Activated B cell treated with CpG ODN at 0.5 μM for 24 hours (primary cell): ENCODE measurements at places on chromosomes 13 and 19. TPM values are rescaled to one million over a fixed set of nuclear protein-coding genes. Genes with fewer than 3 reads are reported as not detected.

DNA sequence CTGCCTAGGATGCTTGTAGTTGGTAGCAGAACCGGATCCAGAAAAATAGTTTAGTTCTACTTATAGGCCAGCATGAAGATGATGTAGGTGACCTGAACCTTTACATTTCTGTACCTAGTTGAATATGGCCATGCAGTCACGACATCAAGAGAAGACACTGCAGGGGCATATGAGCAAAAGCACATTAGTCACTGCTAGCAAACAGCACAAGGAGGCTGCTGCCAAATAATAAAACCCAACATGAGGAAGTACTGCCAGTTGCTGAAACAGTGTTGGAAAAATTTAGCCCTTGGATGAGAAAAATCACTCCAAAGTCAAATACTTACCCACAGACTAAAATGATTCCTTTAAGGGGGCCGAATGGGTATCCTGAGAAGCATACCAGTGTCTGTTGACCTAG is 20.8 kb downstream of the ERICH6B start:
- H3K4me3 ChIP-seq = no peak overlapping the region
- no peaks in the 10 kb centered on the region for H3K36me3 ChIP-seq
- no peak for DNase-seq

DNA sequence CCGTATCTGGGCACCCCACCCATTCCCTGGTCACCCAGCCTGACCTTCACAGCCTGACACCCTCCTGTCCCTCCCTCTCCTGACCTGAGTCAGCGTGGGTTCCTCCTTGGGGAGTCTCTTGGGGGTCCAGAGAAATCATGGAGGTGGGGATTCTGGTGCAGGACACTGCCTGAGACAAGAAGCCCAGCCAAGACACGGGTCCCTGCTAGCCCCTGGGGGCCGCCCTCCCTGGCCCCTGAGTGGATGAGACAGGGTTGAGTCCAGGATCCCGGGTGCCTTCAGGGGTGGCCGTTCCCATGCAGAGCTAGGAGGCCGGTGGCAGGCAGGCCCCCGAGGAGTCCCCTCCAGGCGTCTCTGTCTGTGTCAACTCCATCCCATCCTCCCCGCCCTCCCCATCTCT is 1.6 kb downstream of the MAP2K7 start:
- DNase-seq = no peak
- H3K4me3 ChIP-seq = peak overlapping the region; percentile 85
- H3K27ac ChIP-seq = peak overlapping the region; percentile 83
- H3K4me1 ChIP-seq = peaks cover 33% of the 10 kb centered on the region
- H3K36me3 ChIP-seq = peaks cover 29% of the 10 kb centered on the region

GRCh38 chr13:64255988-64256387 is 2840.3 kb upstream of the PCDH20 start:
- H3K27ac ChIP-seq = no peak overlapping the region
- H3K27me3 ChIP-seq = no peaks in the 10 kb centered on the region
- H3K36me3 ChIP-seq = no peaks in the 10 kb centered on the region
- no peak overlapping the region for H3K4me3 ChIP-seq
- H3K4me1 ChIP-seq = no peaks in the 10 kb centered on the region

DNA sequence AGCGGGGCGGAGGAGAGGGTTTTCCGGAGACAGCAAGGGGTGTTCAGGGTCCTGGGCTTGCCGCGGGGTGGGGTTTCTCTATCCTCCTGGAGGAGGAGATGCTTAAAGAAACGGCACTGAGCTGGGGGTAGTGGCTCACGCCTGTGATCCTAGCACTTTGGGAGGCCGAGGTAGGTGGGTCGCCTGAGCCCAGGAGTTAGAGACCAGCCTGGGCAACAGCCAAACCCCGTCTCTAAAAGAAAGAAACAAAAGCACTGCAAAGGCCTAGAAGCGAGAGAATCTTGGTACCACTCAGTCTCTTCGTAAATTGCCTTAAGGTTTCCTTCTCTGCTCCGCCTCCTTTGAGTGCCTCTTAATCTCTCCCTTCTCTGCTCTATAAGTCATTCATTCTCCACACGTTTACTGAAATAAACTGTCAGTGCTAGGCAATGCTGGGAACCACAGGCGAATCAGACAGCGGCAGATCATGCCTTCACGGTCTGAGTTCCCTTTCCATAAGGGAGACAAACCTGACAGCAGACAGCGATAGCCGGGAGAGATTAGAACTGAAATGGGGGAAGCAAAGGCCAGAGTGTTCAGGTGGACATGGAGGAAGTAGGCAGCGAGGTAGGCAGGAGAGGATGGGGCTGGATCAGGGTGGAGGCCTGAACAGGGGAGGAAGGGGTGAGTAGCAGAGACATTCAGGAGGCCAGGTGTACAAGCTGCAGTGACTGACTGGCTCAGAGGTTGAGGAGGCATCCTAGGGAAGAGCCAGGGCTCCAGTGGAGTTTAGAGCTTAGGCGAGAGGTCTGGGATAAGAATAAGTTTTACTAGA is 580 bp downstream of the EIF3K start:
- DNase-seq = no peak
- H3K4me3 ChIP-seq = peak overlapping the region; percentile 100
- H3K36me3 ChIP-seq = peaks cover 68% of the 10 kb centered on the region

- no peak overlapping the region for H3K27ac ChIP-seq
- H3K27me3 ChIP-seq = peaks cover 12% of the 10 kb centered on the region
- DNase-seq = no peak
- no peak overlapping the region for H3K4me3 ChIP-seq
- H3K36me3 ChIP-seq = no peaks in the 10 kb centered on the region
Observed at GRCh38 chr19:7738023-7738422, 6.1 kb upstream of the CLEC4G start.

The IL4I1 gene
- total RNA-seq = 24.0 and 25.5 TPM in 2 replicates

The FCAR gene
- total RNA-seq = 0.20 TPM in 1 of 2 replicates, not detected in the other
